HS-5 (cell line): ENCODE measurements at places on chromosomes 5 and 9.
A peak's percentile ranks its signal among the peaks of the same experiment; 100 is the strongest.

GRCh38 chr5:153632748-153633290 lies 142.3 kb downstream of the GRIA1 start:
- no peak for DNase-seq

DNA sequence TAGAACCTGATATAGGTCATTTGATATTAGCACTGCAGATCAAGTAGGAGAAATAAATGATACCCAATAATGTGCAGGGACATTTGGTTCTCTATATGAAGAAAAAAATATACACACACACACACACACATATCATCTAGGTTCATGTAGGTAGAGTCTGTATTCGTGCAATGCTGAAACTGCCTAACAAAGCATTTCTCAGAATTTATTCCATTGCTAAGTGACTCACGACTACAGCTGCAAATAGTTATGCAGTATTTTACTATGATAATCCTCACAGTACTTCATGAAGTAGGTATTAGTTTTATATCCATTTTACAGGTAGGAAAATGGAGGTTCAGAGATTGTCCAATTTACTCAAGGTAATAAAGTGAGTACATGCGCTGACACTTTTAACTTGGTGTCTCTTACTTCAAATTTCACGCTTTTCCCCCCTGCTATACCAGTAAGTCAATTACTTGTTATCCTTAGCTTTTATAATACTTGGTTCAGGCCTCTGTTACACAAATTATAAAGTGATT lies 2.4 kb downstream of the GIN1 start:
- no peak for DNase-seq

- no peak for DNase-seq
Observed at GRCh38 chr9:16773617-16774016, 96.9 kb downstream of the BNC2 start.

DNA sequence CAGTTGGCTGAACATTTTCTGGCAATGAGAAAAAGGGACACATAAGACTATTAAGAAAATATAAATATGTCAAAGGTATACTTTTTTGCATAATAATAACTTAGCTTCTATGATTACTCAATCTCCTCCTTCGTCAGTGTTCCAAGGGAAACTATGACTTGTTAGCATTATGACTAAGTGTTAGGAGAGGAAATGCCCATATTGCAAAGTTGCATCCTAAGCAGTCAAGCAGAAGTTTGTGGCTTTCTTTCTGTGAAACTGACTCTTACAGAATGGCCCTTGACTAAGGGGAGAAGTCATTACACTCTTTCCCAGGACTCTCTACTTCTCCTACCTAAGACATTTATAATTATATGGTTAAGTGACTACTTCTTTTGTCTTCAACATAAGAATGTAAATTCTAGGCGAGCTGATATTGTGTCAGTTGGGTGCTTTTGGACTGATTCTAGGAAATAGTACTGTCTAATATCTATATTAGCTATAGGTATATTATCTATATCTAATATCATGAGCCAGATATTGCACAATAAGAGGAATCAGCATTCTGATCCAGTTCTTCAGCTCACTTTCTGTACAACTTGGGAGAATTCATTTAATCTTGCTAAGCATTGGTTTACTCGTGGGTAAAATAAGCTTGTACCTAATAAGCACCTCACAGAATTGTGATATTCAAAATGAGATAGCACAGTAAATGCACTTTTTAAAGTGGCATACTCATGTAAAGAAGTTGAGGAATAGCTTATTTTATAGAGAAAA lies 16.4 kb upstream of the SPINK6 start:
- DNase-seq: peak; percentile 75

GRCh38 chr5:121702682-121703081 lies 149.0 kb upstream of the FTMT start:
- DNase-seq: no peak

DNA sequence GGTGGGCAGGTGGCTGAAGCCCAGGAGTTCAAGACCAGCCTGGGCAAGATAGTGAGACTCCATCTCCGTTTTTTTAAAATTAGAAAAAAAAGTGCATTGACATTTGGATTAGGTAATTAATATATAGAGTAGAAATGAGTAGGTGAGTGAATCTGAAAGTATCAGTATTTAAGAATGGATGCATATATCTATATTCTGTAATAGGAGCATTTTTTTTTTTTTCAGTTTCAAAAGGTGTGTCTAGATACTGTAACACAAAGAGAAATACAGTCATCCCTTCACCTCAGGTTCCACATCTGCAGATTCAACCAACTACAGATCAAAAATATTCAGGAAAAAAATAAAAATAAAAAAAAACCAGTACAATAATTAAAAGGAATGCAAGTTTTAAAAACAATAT lies 50.8 kb downstream of the RBM27 start:
- no peak for DNase-seq
